ENCODE measurements at places on chromosomes 5 and 9. TPM values are rescaled to one million over a fixed set of nuclear protein-coding genes. Genes with fewer than 3 reads are reported as not detected.

The DMGDH gene
- total RNA-seq, result 14.7 TPM

The MZB1 gene
- total RNA-seq, result not detected

The RABL6 gene
- 84.2 TPM for total RNA-seq

The IL5 gene
- total RNA-seq, result not detected

The P4HA2 gene
- total RNA-seq, result 91.1 TPM

All from MCF 10A (cell line).